ENCODE measurements at places on chromosomes 1 and 21. TPM values are rescaled to one million over a fixed set of nuclear protein-coding genes. Genes with fewer than 3 reads are reported as not detected.

Gene RRP15
- total RNA-seq, result 4.1 TPM

Gene PLA2G4A
- 4.4 TPM for total RNA-seq

Gene FMN2
- 50.0 TPM for total RNA-seq

DNA sequence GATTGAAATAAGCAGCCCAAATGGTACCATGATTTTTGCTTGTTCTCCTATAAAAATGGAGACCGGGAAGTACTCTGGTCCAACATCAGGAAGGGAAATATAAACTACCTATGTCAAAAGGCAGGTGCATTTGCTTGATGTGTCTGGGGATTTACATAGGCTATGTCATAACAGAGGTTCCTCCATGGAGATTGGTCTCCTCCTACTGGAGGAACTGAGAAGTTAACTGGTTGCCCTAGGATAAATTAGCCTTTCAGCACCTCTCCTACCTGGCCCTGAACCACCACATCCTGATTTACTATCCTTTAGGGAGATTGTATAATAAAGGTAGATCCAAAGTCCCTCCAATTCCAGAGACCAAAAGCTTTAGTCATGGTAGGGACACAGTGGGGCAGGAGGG, 1109.3 kb upstream of the B3GALT2 start:
- peak; percentile 44 for DNase-seq

GRCh38 chr1:58932859-58933598, 149.2 kb upstream of the JUN start:
- peak; percentile 76 for DNase-seq

GRCh38 chr1:16351456-16351993, 755 bp downstream of the FBXO42 start:
- peak; percentile 34 for DNase-seq

Gene LDLRAP1
- total RNA-seq, result 3.6 TPM

DNA sequence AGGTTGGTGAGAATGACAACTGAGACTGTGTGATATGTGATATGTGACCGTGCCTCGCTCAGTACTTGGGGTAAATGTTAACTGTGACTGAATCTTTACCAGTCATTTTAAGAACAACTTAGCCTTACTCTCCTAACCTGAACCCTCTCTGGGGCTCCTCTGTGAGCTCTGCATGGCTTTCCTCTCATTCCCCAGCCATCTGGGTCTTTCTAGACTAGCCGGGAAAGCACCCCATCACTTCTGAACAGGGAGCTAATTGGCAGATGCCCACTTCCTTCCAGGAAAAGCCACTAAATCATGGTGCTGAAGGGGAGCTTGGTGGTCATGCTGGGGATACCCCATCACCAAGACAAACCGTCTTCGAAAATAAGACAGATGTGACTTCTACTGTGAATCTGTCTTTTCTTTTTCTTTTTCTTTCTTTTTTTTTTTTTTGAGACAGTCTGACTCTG, 16.5 kb upstream of the FOXO6 start:
- no peak for DNase-seq

Gene RASSF5
- 0.18 TPM for total RNA-seq

DNA sequence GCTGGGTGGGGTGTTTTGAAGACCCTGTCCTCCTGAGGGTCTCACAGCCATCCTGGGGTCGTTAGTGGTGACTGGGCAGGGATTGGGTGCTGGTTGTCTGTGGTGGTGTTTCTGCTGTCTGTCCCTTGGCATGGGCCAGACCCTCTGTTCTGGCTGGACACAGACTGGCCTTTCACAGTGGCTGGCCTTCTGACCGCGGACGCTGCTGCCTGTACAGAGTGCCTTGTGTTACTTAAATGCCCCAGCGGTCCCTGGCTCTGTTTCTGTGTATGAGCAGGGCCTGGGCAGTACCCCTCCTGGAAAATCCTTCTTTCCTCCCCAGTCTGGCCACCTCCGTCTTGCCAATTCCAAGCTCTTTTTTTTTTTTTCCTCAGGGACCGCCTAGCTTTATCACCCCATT, 50.9 kb downstream of the SH3BGR start:
- DNase-seq, result no peak

Gene CYYR1
- not detected for total RNA-seq

GRCh38 chr1:119648620-119649004, 546 bp upstream of the ZNF697 start:
- DNase-seq, result no peak

- DNase-seq, result peak; percentile 86
Measured at GRCh38 chr1:97379387-97380075, 541.3 kb downstream of the DPYD start.

Gene PATJ
- 3.4 TPM for total RNA-seq

DNA sequence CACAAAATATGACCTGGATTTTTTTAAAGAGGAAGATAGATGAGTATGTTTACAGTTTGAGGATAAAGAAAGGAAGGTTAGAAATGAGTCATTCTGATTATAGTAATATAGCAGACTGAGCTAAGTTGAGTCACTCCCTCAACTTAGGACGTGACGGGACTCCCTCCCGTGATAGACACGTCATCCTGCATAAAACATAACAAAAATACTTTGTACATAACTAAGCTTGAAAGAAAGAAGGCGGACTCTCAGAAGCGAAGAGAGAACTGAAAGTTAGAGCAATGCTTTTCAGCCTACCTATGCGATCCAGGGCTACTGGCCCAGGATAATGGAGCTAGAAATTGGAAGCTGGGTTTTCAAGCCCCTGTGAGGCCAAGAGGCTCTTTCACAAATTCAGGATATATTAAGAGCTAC, 53.0 kb upstream of the DESI2 start:
- peak; percentile 98 for DNase-seq

GRCh38 chr1:156591432-156592157, at the start of gene NAXE:
NAXE (plus strand) TSS chr1:156591776; CDS start chr1:156591805, 29 bp downstream.
- DNase-seq, result peak; percentile 41

DNA sequence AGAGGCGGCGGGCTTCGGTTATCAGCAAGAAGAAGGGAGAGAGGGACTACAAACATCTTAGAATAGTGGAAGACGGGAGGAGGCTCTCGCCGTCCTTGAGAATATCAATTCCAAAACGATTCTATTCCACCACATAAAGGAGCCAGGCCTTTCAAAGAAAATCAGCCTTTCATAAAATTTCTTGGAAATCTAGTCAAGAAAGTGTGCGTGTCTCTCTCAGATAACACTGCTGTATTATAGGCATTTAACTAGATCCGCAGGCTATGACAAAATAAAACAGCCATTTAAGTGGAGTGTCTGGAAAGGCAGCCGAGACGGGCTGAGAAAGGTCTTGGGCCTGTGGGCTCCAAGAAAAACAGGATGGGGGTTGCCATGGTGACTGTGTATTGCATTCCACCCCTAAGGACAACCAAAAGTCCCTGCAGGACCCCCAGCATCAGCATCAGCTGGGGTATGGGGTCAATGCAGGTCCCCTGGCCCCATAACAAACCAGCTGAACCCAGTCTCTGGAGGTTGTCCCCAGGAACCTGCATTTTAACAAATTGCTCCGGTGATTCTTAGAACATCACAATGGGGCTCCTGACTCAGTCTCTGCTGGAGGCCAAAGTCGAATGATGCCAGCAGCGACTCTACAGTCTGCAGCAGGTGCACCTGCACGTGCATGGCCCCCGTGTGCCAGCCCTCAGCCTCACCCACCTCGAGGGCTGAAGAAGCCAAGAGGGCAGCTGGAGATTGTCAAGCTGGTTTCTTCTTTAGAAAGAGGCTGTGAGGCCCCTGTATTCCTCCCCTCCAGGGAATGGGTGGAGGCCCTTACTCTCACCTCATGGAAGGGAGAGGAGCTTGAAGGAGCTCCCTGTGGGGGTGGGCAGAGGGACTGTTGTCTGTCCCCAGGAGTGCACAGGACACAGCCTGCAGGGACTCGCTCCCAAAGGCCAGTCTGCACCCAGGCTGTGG, 287.4 kb downstream of the NPHP4 start:
- DNase-seq, result no peak

- DNase-seq, result no peak
Measured at GRCh38 chr1:20487236-20487590, 1.2 kb upstream of the CAMK2N1 start.

GRCh38 chr21:18369115-18369514, 34.5 kb downstream of the TMPRSS15 start:
- no peak for DNase-seq

- peak; percentile 28 for DNase-seq
Measured at GRCh38 chr21:43306911-43307676, 119.8 kb downstream of the SIK1 start.

DNA sequence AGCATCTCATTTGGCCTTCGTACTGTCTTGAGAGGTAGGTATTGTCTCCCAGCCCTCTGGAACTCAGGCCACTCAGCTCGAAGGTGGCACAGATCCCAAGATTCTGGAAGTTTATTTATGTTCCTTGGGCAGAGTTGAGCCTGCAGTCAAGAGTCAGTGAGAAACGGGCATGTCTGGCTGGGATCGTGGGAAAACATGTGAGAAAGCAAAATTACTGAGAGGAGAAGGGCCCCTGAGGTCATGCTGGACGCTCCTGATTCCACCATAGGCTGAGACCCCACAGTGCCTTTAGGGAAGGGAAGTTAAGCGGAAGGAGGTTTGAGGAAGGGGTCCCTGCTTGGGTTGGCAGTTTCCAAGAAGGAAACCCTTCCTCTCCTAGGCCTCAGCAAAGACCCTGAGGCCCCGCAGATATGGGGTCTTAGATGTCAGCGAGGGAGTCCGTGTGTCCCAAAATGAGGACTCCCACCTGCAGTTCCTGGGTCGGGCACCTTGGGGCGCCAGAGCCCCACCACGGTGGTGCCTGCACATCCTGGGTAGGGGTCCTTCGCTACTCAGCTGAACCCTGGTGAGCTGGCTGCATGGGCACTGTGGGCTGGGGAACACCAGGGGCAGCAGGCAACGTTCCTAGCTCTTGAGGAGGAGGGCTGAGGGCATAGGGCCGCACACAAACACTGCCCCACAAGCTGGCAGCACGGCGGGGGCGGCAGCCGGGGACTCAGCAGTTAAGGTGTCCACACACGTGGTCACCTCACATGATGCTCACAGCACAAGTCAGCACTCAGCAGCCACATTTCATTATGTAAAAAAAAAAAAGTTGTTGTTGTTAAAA, 12.3 kb upstream of the SEMA4A start:
- peak; percentile 48 for DNase-seq

Gene FCRLB
- 0.90 TPM for total RNA-seq

- DNase-seq, result peak; percentile 24
Measured at GRCh38 chr1:226973898-226974543, 33.9 kb downstream of the COQ8A start.

Gene EMC1
- 55.3 TPM for total RNA-seq

DNA sequence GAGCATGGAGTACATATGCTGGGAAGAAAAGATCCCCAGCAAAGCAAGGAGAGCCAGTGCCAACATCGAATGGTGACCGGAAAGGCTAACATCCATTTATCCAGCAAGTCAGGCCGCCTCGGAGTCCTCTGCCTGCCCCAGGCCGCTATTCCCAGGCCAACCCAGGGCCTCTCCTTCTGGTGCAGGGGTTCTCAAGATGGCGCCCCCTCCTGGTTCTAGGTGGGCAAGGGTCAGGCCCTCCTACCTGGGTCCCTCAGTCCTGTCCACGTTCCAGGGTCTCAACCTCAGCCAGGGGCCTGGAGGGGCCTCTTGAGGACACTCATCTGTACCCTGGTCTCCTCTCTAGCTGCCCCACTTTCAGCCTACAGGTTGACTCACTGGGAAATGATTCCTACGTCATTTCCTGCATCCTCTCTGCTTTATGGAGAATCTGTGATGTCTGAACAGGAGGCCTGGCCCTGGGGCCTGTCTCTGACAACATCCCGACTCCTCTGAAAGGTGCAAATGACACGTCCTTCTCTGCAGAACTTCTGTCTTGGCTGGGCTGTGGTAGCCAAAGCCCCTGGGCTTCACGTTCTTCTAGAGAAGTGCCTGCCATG, 145.3 kb downstream of the PSMG1 start:
- DNase-seq, result peak; percentile 52

Gene DUSP12
- total RNA-seq, result 31.5 TPM

- DNase-seq, result no peak
Measured at GRCh38 chr1:244212797-244213475, 161.9 kb downstream of the ZBTB18 start.

- no peak for DNase-seq
Measured at GRCh38 chr1:3868464-3869006, 11.3 kb downstream of the DFFB start.

DNA sequence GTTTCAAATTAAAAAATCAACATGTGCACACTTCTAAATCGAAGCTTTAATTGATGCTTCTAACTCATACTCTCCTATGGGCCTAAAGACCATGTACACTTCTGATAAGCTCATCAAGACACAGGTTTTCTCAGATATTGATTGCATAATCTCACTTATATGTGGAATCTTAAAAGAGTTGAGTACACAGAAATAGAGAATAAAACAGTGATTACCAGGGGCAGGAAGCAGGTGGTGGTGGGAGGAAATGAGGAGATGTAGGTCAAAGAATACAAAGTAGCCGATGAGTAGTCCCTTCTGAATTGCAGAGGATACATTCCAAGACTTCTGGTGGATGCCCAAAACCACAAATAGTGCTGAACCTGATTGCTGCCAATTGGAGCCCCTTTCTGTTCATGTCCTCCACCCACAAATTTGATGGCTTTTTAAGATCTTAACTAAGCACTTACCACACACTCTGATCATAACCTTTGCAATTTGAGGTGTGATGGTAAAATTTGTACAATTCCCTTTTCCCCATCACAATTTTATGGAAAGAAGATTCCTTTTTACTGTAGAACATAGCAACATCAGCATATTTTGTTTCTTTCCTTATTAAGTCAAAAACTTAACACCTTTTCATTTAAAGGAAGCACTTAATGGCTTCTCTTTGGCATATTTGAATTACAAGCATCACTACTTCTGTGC, 3.3 kb upstream of the CD1B start:
- no peak for DNase-seq

- no peak for DNase-seq
Measured at GRCh38 chr1:35539073-35539823, 18.0 kb downstream of the KIAA0319L start.

- DNase-seq, result no peak
Measured at GRCh38 chr1:167175901-167176300, 44.8 kb upstream of the POU2F1 start.

GRCh38 chr21:46393941-46394594, 64.6 kb upstream of the DIP2A start:
- DNase-seq, result no peak

Gene RASAL2
- total RNA-seq, result 19.2 TPM

GRCh38 chr1:206808615-206809014, 36.3 kb upstream of the IL10 start:
- peak; percentile 57 for DNase-seq

DNA sequence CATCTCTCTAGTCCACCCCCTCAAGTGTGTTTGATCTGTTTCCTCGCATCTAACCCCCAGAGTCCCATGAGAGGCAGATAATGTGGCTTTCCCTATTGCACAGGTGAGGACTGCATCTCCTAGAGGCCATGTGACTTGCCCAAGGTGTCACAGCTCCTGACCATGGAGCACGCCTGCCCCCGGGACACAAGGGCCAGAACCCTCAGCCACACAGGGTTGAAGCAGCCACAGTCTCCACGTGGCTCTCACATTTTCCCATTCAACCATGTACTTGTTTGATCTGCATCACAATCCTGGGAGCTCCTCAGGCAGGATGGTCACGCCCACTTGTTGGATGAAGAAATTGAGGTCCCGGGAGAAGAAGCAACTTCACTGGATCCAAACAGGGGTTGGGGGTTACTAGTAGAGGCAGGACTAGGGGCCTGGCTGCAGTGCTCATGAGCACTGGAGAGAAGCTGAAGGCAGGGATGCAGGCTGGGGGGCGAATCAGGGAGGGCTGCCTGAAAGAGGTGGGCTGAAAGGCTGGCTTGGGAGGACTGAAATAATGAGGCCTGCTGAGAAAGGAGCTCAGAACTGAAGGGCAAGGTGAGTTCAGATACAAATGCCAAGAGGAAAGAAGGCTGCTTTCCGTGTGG, 207.9 kb downstream of the PTPRU start:
- DNase-seq, result no peak
